Activated naive CD4-positive, alpha-beta T cell (primary cell): ENCODE measurements at places on chromosomes 2 and 18.

- DNase-seq, result no peak
Measured at GRCh38 chr2:120576509-120577474, 158.9 kb upstream of the GLI2 start.

DNA sequence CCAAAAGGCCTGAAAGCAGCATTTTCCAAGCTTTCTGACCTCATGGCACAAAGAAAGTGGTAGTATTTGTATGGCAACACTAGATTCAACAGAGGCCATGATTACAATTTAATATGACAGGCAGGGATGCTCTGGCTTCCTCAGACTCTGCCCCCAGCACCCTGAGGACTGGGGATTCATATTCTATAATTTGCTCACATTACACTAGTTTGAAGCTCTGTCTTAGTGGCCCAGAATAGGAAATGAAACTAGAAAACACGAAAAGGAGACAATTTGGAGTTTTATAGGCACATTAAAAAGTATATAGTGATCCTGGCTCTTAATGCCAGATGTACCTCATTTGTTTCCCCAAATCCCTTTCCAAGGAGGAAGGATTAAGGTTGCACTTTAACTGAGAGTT is 173.0 kb upstream of the STK17B start:
- no peak for DNase-seq

GRCh38 chr2:30106543-30106942 is 40.3 kb upstream of the YPEL5 start:
- no peak for DNase-seq

- no peak for DNase-seq
Measured at GRCh38 chr18:21897811-21898210, 157.2 kb downstream of the MIB1 start.

DNA sequence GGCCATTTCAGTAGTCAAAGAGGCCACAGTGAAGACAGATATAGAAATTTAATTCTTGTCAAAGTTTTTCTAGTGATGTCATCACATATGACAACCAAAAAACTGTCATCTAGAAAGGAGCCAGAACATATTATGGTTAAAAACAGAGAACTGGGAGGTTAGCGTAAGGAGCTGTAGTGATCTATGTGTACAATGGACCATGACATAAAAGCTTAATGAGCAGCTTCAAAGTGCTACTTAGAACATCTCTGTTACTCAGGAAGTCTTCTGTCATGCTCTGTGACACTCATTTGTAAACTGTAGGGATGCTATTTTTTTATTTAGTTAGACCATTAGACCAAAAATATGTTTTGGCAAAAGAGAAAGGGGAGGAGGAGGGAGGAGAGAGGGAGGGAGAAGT is 57.3 kb downstream of the CMPK2 start:
- no peak for DNase-seq
